ENCODE measurements at places on chromosomes 13 and 19.

GRCh38 chr19:3601021-3601420 lies 5.7 kb downstream of the TBXA2R start:
- DNase-seq = no peak

DNA sequence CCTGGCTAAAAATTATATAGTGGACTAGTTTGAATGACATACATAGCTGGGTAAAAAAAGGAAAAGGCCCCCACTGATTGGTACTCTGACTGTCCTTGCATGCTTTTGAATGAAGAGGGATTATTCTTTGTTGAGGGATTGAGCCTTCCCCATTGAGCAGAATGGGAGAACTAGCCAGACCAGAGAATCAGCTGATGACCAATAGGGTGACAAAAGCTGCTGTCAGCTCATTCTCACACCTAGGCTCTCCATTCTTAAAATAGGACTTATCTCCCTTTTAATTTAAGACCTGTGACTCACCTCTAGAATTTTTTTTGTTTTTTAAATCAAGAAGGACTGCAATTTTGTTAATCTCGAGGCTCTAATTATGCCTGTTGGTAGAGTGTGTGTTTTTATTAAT lies 79.3 kb downstream of the CRYL1 start:
- DNase-seq = no peak

DNA sequence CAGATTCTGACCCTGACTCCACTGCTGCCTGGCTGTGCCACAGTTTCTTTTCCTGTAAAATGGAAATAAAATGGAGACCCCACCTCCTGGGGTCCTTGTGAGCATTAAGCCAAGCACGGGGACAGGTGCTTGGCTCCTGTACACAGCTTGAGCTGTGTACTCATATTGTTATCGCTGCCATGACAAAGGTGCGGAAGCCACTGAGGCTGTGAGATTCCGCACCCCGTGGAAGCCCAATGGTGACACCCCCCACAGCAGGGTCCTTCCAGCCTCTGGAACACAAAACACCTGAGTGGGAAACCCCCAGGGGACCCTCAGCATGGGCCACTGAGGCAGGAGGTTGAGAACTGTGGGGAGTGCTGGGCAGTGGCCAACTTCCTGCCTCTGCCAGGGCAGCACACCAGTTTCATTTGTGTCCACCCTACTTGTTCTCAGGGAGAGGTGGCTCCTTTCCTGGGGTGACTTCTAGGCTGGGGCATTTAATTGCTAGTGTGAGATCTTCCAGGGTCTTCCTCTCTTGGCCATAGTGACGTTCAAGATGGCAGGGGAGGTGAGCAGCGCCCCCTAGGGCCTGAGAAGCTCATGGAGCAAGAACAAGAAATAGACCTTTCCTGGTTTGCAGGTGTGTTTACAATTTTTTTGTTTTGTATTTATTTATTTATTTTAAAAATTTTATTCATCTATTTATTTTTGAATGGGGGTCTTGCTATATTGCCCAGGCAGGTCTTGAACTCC lies 5.4 kb upstream of the JSRP1 start:
- no peak for DNase-seq

- no peak for DNase-seq
These were observed 2166.4 kb downstream of the PCDH9 start for GRCh38 chr13:65063753-65064152.

GRCh38 chr19:28710278-28710677 lies 502.7 kb downstream of the UQCRFS1 start:
- no peak for DNase-seq

DNA sequence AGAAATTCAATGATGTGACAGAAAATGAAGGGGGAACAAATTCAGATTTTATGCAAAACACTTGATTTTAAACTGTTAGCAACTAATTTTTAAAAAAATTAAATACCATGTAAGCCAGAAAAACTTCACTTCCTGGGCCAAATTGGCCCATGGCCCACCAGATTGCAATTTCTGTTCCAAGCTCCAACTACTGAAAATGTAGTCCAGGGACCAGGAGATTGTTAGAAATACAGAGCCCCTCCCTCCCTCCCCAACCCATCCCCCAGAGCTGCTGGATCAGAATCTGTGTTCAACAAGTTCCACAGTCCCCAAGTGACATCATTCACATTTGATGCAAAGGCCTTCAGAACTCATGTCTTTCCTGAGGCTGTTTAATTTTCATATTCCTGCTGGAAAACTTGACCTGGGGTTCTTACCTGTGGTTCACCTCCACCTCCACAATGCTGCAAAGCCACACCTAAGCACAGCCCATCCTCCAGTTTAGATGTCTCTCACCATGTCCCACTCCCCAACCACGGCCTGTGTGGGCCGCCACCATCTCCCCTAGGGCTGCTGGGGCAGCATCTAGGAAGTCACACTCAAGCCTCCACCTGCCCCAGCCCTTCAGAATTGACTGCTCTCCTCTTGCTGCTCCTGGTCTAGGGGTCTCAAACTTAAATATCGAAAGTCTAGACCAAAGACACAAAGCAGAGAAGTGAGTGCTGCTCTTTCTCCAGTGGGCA lies 482.0 kb downstream of the UQCRFS1 start:
- DNase-seq = no peak
